Activated CD8-positive, alpha-beta memory T cell treated with anti-CD3 and anti-CD28 coated beads for 1 hour (primary cell): ENCODE measurements at places on chromosomes 6 and 20.

- DNase-seq, result no peak
These were observed 23.6 kb downstream of the NSFL1C start for GRCh38 chr20:1443085-1443484.

DNA sequence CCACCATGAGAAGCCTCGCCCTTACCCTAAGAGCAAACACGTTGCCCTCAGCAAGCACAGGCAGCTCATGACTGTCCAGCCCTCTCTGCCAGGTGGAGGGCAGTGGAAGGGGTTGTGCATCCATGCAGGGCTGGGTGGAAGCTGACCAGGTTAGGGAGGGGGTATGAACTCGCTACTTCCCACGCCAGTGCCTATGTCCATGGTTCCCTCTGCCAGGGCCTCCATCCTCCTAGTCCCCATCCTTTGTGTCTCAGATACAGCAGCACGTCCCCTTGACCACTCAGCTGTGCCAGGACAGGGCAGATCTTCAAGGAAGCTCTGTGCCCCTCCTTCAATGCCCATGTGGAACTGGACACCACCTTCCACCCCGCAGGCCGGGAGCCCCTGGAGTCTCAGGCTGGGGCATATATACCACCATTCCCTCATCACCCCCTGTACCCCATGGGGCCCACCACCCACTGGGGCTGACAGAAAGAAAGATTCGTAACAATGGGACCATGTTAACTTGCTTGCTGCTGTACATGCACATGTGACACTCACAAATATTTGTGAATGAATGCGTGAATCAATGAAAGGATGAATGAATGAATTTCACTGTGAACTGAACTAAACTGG, 90.7 kb downstream of the ANKRD60 start:
- DNase-seq, result no peak

- no peak for DNase-seq
These were observed 285.1 kb downstream of the CENPW start for GRCh38 chr6:126625019-126625418.

DNA sequence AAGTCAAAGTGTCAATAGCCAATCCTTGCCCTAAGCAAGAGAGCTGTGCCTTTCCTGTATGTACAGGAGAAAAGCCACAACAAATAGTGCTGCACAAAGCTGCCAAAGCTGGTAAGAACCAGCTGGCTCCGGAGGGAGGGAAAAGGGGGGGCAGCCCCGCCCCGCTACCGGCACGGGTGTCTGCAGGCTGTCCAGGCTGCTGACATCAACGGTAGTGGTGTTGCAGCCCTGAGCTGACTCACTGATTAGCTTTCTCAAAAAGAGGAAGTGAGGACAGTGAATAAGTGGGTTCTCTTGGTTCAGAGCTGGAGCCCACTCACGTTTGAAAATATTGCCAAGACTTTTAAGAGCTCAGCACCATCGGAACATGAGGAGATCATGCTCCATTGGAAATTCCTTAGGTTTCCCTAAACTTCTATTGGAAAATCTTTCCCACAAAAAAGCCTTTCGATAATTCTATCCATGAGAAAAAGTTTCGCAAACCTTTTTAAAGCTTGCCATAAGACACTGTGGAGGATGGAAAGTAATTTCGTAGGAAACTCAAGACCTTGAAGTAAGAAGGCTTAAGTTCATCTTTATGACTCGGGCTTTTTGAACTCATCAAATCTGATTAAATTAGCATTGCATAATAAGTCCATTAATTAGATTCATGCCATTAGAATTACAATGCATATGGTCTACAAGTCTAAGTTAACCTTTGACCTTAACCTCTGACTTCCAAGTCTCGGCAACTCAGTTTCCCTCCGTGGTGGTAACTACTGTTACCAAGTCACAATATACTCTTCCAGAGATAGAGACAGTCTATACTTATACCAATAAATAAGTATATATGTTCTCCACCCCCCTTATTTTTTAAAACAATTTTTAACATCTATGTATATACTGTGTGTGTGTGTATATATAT, 67.0 kb downstream of the TNFRSF21 start:
- DNase-seq, result peak; percentile 37

DNA sequence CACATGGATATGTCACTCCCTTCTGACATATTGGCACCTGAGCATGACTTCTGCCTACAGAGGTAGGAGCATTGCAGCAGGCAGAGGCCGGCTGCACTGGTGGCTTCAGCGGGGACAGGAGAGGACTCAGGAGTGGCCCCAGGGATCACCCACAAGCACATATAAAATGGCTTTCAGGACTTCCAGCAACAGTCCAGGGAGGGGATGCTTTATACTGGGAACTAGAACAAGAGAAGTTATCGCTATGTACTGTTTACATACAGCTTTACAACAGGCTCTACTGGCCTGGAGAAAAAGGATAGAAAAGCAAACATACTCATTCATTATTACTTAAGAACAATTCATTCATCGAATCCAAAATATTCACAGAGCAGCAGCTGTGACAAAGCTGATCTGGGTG, 337.8 kb downstream of the THBS2 start:
- no peak for DNase-seq

- DNase-seq, result no peak
These were observed 674.2 kb upstream of the FLRT3 start for GRCh38 chr20:15011631-15012030.

DNA sequence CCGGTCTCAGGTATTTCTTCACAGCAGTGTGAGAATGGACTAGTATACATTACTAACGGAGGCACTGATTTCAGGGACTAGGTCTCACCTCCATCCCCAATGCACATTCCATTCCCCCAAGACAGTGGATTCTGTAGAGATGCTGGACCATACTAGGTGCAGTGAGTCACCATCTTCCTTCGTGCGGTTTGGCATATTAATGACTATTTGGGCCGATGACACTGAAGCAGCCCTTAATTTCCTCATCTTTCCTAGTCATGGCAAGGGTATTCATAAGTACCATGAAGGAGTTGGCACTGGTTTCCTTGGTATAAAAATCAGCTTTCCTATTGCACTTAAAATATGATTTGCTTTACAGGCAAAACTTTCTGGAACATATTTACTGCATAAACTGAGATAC, 121.4 kb upstream of the TRAF3IP2 start:
- no peak for DNase-seq

DNA sequence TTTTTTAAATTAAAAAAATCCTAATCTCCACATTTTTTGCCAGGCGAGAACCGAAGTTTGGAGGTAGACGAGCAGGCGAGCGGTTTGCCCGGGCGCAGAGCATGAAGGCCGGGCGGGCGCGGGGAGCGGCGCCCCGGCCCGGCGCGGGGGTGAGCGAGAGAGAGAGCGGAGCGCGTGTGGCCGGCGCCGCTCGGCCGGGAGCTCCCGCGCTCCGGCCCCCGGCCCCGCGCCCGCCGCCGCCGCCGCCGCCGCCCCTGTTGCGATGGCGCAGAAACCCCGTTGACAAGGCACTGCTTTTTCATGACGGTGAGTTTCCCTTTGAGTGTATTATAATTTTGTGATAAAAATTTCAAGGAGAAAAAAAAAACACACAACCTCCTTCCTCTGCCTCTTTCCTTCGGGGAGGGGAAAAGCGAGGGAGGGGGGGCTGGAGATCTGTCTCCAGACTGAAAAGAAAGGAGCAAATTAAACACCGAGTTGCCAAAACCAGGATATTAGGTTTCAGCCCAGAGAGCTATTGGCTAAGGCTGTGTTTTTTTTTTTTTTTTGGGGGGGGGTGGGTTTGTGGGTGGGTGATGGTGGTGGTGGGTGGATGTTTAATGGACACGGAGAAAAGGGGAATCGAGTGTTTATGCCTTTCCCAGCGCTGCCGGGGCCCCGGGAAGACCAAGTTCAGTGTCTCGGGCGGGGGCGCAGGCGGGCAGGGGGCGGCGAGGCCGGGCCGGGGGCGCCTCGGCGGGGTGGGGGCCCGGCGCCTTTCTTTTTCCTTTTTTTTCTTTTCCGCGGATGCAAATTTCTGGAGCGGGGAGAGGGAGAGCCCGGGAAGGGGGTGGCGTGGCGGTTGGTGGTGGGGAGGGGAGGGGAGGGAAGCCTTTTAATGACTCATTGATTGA, at the start of gene BICRAL:
TSS of gene BICRAL (plus strand) at position 257 of the 893 bp plus-strand sequence. CDS start 39,971 bp downstream, outside the sequence.
- peak; percentile 44 for DNase-seq

- DNase-seq, result no peak
These were observed 147.0 kb downstream of the SOX4 start for GRCh38 chr6:21740376-21741124.

- DNase-seq, result no peak
These were observed 288.8 kb downstream of the CDC5L start for GRCh38 chr6:44676246-44676790.

DNA sequence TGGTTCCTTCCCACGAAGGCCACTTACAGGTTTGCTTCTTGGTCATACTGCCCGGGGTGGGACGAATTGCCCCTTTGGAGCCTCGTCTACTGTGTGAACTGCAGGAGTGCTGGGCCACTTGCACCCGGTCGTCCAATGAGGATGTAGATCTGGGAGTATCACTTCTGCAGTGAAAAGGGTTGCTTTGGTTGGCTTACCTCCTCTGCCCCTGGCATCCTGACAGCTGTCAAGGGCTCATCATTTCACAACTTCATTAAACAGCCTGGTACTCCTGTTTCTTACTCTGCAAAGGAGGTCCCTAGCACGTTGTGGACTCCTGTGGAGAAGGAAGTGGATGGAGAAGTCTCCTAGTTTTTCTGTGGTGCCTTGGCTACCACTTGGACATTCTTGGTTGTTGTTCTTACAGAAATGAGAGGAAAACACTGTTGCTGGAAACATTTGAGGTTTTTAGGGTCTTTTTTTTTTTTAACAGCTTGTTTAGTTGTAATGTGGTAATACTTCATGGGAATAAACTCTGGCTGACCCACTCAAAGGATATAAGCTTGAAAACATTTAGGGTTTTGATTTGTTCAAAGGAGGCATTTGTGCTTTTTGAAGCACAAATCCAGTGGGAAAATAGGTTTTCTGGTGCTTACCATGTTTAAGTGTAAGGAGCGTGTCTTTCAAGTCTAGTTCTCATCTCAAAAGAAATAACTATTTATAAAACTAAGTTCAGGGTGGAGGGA, 60.7 kb downstream of the AKAP12 start:
- DNase-seq, result no peak

DNA sequence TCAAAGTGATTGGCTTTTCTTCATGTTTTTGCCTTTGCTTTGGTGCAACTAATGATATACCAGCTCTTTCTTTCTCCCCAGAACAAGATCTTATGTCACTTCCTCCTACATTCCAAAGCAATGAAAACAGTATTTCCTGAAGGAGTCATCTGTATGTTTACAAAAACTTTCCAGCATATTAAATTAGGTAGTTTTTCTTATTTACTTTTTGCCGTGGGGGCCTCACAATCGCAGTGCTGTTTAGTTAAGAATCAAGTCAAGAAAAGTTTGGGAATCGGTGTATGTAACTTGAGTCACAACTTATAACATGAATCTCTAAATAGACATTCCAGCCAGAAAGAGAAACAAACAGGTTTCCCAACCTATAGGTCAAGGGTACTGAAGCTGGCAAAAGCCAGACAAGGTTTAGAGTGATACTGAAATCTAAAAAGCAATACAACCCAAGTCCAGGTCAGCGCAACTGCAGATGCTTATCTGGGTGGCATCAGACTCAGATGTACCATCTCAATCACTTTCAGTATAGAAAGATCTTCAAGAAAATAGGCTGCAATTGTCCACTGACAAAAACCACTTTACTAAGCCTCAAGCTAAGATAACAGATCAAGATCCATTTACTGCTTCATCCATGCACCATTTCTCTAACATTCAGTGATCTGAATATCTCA, 63.6 kb downstream of the IPCEF1 start:
- no peak for DNase-seq

GRCh38 chr20:1269235-1269634, 3.1 kb downstream of the SNPH start:
- no peak for DNase-seq

- no peak for DNase-seq
These were observed 96.5 kb upstream of the TBX18 start for GRCh38 chr6:84860920-84861319.

- DNase-seq, result no peak
These were observed 645 bp downstream of the DDX39B start for GRCh38 chr6:31541059-31541657.

- no peak for DNase-seq
These were observed 6.1 kb downstream of the FOXQ1 start for GRCh38 chr6:1318036-1318435.
